ENCODE measurements at places on chromosomes 7 and 10.

DNA sequence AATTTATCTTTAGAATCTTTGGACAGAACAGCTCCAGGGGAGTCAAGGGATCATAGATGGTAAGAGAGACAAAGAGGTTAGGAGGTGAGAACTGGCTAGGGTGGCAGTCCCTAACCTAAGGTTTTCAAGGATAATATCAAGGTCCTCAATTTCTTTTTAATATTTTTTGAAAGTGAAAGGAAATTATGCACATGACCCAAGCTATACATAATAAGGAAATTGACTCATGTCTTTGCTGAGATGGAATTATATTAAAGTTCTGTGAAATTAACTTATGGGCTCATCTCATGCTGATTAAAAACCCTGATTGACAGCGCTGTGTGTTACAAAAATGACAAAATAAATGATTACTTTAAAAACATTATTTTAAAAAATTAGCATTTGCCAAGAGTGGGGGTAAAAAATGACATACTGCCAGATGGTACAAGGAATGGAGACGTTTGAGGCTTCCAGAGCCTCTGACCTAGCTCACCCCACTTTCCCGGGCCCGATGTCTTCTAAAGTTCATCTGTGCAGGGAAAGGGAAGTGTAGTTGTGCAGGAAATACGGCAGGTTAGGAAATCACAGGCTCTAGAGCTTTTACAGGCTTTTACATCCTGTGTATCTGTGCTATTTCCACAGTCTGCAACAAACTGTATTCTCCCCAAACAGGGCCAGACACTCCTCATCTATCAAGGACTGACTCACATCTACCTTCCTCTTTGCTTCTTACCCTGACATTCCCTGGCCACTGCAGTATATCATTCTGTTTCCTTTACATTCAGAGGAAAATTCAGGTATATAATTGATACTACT is 185.6 kb upstream of the PRSS58 start:
- DNase-seq: no peak

- DNase-seq: no peak
Observed at GRCh38 chr7:22378199-22378980, 21.4 kb upstream of the RAPGEF5 start.

- DNase-seq: no peak
Observed at GRCh38 chr7:17624379-17624778, 315.9 kb downstream of the SNX13 start.

GRCh38 chr10:96586419-96587263 is at the start of gene TM9SF3:
Gene TM9SF3, minus strand, starts transcription at chr10:96587012. Its CDS starts 177 bp downstream, at chr10:96586835.
- peak; percentile 88 for DNase-seq

GRCh38 chr7:31076641-31077310 is 24.7 kb downstream of the ADCYAP1R1 start:
- no peak for DNase-seq
